ENCODE measurements at places on chromosomes 1 and 21. TPM values are rescaled to one million over a fixed set of nuclear protein-coding genes. Genes with fewer than 3 reads are reported as not detected.

RGS13 gene
- not detected for total RNA-seq

ATP8B2 gene
- total RNA-seq, result 287 TPM

HSD3B2 gene
- not detected for total RNA-seq

FAM3B gene
- total RNA-seq, result not detected

DMRTA2 gene
- 0.13 TPM for total RNA-seq

KRTAP19-1 gene
- not detected for total RNA-seq

ANKRD35 gene
- 8.5 TPM for total RNA-seq
